Effector memory CD4-positive, alpha-beta T cell (primary cell): ENCODE measurements at places on chromosomes 3 and 15.

DNA sequence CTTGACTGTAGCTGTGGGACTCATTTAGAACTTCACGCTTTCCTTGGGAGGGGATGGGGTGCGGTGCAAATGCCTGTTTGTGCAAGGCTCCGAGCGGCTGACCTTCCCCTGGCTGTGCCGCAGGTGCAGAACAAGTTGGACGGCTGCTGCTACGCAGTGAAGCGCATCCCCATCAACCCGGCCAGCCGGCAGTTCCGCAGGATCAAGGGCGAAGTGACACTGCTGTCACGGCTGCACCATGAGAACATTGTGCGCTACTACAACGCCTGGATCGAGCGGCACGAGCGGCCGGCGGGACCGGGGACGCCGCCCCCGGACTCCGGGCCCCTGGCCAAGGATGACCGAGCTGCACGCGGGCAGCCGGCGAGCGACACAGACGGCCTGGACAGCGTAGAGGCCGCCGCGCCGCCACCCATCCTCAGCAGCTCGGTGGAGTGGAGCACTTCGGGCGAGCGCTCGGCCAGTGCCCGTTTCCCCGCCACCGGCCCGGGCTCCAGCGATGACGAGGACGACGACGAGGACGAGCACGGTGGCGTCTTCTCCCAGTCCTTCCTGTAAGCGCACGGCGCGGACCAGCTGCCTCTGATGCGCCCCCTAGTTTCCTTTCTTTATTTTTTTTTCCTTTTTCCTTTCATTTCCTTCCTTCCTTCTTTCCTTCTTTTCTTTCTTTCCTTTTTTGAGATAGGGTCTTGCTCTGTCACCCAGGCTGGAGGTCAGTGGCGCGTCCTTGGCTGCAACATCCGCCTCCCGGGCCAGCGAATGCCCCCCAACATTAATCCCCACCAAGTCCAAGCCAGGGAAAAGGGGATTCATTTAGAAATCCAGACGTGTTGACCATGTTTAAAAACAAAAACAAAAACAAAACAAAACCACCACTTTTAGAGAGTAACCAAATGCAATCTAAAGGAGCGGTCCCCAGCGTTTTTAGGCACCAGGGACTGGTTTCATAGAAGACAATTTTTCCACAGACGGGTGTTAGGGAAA lies 42.7 kb downstream of the EIF2AK4 start:
- DNase-seq = peak; percentile 5

- DNase-seq = no peak
These were observed 50.4 kb downstream of the COL6A5 start for GRCh38 chr3:130395916-130396315.

- no peak for DNase-seq
These were observed 208.8 kb downstream of the GABRG3 start for GRCh38 chr15:27179789-27180188.

GRCh38 chr15:48494631-48495030 lies 150.9 kb downstream of the FBN1 start:
- DNase-seq = no peak

- DNase-seq = no peak
These were observed 33.6 kb downstream of the ZNF280D start for GRCh38 chr15:56699743-56700142.

DNA sequence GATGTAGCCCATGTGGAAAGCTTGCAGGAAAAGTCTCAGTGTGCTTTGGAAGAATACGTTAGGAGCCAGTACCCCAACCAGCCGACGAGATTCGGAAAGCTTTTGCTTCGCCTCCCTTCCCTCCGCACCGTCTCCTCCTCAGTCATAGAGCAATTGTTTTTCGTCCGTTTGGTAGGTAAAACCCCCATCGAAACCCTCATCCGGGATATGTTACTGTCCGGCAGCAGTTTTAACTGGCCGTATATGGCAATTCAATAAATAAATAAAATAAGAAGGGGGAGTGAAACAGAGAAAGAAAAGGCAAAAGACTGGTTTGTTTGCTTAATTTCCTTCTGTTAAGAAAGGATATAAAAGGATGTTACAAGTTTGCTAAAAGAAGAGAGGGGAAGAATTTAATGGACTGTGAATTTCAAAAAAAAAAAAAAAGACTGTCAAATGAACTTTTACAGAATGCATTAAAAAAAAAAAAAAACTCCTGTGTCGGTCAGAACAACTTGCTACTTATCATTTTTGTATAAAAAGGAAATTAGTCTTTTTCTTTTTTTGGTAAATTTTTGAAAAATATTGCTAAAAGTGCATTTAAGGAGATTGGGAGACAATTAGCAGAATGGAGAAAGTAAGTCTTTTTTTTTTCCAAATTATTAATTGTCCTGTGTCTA lies 7.0 kb downstream of the NR2F2 start:
- DNase-seq = no peak

GRCh38 chr3:123765475-123766128 lies 118.5 kb downstream of the MYLK start:
- no peak for DNase-seq

DNA sequence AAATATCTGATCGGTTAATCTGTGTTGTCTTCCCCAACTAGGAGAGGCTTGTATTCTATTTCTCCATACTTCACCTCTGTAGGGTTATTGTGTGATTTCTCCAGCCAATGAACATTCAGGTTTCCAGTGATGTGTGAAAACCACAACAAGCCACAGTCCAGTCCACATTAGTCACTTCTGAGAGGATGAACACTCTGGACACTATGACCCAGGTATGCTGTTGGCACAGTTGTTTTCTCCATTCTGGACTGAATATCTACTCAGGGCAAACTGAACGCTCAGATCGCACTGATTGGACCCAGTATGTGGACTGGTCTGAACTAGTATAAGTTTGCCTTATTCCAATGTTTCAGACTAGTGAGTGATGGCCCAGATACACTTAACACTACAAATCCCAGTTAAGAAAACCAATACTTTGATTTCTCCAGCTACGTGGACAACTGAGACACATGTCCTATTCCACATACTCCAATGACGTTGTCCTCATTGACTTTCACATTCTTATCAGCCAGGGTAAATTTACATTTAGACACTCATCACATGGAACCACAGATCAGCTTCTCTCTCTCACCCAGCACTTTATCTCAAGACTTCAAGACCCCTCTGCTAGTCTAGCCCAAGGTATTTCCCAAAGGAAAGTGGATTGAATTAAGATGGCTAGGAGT lies 587.4 kb upstream of the SGO1 start:
- DNase-seq = no peak

- DNase-seq = no peak
These were observed 15.9 kb upstream of the CHST2 start for GRCh38 chr3:143103652-143104051.

DNA sequence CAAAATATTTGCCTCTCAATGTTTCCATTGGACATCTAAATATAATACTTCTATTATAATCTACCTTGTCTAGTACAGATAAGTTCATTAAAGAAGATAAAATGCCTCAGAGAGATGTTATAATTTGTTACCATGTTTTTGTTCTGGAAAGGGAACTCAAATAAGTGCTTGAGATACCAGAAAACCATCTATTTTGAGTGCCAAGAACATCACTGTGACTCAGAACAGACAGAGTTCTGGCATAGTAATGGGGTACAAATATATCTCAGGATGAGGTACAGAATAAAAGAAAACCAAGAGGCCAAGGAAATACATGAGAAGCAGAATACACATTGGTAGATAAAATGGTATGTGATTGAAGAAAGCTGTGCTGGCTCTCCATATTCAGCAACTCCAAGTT lies 58.9 kb downstream of the IMPG2 start:
- DNase-seq = no peak

DNA sequence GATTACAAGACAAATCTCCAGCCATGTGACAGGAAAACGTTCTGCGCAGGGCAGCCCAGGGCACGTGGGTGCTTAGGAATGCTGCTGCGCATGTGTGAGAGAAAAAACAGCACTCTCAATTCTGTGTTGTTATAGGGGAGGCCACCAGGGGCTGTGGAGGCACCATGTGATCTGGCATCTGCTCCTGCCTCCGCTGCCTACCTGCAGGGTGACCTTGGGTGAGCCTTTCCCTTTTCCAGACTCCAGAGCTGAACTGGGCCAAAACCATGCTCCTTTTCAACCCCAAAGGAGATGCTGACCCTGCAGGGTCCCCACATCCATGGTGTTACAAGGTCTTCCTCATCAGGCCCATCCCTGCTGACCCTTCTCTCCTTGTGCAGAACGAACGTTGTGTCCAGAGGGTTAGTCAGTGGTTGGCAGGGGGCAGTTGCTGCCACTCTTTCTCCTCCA lies 81.5 kb upstream of the RASGRF1 start:
- DNase-seq = no peak

DNA sequence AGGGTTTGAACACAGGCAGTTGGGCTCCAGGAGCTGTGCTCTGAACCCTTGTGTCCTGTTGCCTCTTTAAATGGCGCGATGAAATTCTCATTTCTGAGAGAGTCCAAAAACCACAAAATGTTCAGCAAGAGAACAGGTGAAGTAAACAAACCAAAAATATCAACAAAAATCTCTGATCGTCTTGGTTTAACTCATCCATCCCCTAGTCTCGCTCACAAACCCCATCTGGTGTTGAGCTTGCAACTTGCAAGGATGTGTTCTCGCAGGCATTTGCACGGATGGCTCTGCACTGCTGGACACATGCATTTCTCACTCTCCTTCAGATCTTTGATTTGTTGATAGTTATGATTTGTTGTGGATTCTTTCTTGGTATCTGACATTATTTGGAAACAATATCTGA lies 31.1 kb downstream of the FAH start:
- no peak for DNase-seq

DNA sequence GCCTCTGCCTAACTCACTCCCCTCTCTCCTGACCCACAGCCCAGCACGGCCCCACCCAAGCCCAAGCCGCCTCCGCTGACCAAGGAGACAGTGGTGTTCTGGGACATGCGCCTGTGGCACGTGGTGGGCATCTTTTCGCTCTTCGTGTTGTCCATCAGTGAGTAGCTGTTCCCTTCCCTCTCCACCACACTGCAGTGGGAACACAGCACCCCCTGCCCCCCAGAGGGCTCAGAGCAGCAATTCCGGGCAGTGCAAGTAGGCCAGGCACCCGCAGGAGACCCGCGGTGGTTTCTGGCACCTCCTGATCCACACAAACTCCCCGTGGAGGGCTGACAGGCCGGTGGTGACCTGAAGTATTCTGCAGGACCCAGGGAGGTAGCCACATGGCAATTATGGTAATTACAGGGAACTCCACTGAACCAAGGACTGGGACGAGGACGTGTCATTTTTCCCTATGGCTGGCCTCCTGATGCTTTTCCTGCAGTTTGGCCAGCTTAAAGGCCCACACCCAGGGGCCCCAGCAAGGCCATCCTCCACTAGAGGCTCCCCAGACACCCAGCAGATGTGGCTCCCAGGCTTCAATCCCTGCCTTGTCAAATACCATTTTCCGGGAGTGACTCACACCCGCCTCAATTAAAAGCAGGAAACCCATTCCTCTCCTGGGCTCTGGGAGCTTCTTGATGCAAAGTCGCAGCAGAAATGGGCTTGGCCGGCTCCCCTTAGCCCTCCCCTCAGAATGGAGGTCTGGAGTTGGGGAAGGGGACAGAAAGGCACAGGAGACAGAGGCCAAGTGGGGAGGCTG lies 4.8 kb downstream of the TMIE start:
- DNase-seq = no peak

DNA sequence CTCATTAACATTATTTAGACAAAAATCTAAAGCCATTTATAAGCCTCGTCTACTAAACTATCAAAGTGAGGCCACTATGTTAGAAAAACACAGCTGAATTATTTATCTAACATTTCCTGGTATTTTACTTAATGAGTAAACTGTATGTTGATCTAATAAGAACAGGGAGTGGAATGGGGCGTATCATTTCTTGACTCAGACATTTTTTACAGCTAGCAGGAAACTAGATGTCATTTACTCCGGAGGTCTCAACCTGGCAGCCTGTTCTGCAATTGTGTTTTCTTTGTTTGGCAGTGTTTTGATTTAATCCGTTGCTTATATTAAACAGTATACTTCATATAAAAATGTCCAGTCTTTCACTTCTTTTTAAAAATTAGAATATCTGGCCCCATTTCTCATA lies 79.1 kb upstream of the ABI3BP start:
- no peak for DNase-seq

DNA sequence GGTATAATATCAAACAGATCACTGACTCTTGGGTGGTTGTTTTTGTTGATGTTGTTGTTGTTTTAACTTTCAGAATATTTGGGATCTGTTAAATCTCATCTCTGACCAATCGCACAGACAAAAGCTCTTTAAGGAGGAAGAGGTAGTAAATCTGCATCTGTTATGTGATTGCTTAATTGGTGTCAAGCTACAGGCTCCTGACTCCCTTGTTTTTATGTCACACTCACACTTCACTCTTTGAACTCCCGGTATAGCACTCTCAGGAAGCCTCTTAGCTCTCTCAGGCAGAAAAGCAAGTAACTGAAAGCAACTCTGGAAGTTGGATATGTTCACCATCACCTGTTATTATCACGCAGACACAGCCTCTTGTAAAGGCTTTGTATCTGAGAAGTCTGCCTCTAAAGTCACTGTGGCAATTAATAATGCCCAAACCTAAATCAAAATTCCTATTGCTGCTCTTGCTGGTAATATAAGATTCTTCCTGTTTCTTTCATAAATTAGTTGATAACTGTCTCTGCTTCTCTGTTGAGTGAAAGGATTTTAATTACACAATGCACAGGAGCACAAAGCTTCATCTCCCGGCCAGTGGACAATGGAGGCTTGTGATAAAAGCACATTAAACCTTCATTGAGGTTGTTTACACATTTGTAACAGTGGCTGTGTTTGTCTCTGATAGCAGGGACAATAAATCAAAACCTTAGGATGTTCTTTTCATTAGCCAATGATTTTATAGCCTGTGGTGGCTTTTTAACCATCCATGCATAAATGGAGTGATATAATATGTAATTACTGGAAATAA lies 576.7 kb downstream of the MFSD1 start:
- no peak for DNase-seq

DNA sequence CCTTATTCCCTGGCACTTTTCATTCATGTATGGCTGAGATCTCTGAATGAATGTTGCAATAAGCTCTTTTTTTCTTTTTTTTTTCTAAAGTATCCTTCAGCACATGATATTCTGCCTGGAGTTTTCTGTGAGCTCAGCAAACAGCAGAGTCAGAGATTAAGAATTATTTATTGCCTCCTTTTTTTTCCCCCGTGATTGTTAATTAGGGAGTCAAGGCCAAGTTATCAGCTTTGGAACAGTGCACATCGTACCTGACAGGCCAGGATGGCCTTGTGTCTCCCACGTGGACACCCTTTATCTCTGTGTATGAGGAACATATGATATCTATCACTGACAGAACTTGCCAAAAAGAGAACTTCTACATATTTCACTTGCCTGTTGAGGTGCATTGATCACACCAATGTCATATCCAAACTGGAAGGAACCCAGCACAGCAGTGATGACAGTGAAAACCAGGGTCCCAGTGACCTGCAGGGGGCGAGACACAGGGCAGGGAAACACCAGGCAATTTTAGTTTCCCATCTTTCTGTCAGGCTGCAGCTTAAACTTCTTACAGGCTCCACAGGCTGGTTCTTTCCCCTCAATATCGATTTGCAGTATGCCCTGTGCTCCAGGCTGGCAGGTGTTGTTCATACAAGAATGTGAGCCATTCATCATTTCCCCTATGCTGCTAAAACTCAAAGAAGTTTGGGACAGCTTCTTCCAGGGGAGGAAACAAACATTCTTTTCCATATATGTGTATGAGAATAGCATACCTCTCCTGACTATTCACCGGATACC lies 8.2 kb downstream of the SLC2A2 start:
- DNase-seq = no peak
